ENCODE measurements at places on chromosomes 5 and 9.

GRCh38 chr9:94870465-94870792 lies 143.9 kb downstream of the AOPEP start:
- no peak for DNase-seq

GRCh38 chr5:135458921-135459331 lies 6.8 kb upstream of the TIFAB start:
- no peak for DNase-seq

GRCh38 chr9:136572003-136572827 lies 26.4 kb upstream of the NOTCH1 start:
- DNase-seq, result no peak

GRCh38 chr9:22035591-22036011 lies 26.5 kb upstream of the CDKN2B start:
- DNase-seq, result no peak

All from D721Med (cell line).